Vagina (tissue), 2 donors: ENCODE measurements at places on chromosomes 6 and 20. TPM values are rescaled to one million over a fixed set of nuclear protein-coding genes. Genes with fewer than 3 reads are reported as not detected.

GRCh38 chr6:41197234-41197633 lies 3.7 kb downstream of the TREML2 start:
- no peak overlapping the region for H3K27ac ChIP-seq
- H3K4me3 ChIP-seq, result no peak overlapping the region
- H3K27me3 ChIP-seq, result no peaks in the 10 kb centered on the region
- H3K4me1 ChIP-seq, result no peaks in the 10 kb centered on the region
- no peaks in the 10 kb centered on the region for H3K36me3 ChIP-seq

The HLA-DQA2 gene
- 2.2 TPM for total RNA-seq

DNA sequence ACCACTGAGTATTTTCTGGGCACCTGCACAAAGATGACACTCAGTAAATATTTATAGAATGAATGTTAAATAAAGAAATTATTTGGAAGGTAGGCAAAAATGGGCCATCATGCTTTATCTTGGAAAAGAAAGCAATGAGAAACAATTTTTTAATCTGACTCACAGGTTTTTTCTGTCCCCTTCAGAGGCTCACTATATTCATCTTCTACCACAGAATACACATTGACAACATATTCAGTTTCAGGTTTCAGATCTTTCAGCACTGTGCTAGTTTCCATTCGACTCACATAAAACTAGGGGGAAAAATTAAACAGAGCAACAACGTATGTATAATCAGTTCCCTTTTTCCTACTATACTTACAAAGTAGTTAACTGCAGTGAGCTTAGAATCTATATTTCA lies 58.3 kb downstream of the COL12A1 start:
- H3K27ac ChIP-seq, result no peak overlapping the region
- H3K27me3 ChIP-seq, result no peaks in the 10 kb centered on the region
- H3K36me3 ChIP-seq, result peaks cover 4% of the 10 kb centered on the region
- DNase-seq, result no peak
- peaks cover 4% of the 10 kb centered on the region for H3K4me1 ChIP-seq

DNA sequence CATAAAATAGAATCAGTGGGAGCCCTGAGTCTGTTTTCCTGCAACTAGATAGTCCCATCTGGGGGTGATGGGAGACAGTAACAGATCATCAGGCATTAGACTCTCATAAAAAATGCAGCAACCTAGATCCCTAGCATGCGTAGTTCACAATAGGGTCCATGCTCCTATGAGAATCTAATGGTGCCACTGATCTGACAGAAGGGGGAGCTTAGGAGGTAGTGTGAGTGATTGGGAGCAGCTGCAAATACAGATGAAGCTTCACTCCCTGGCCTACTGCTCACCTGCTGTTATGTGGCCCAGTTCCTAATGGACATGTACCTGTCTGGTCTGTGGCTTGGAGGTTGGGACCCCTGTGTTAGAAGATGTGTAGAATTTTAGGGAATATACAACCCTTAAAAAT lies 904.5 kb upstream of the EPHA7 start:
- no peaks in the 10 kb centered on the region for H3K27me3 ChIP-seq
- H3K36me3 ChIP-seq, result no peaks in the 10 kb centered on the region
- H3K4me1 ChIP-seq, result no peaks in the 10 kb centered on the region

DNA sequence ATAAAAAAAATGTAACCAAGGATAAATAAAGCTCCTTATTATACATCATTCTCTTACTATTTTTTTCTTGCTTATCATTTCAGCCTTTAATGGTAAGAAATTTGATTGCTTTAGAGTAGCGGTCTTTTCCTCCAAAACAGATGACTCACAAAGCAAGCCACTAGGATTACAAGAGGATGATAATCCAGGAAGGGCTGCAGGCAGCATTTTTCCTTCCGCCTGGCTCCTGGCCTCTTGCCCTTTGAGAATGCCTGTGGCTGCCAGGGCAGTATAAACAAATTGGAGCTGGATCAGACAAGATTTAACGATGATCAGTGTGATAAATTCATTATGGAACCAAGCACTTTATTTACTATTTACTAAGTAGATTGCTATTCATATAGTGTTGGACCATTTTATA lies 9.7 kb upstream of the FBXL4 start:
- H3K36me3 ChIP-seq, result no peaks in the 10 kb centered on the region
- H3K27me3 ChIP-seq, result no peaks in the 10 kb centered on the region
- H3K4me3 ChIP-seq, result no peak overlapping the region
- no peak overlapping the region for H3K27ac ChIP-seq

The NTSR1 gene
- total RNA-seq, result 0.49 TPM

DNA sequence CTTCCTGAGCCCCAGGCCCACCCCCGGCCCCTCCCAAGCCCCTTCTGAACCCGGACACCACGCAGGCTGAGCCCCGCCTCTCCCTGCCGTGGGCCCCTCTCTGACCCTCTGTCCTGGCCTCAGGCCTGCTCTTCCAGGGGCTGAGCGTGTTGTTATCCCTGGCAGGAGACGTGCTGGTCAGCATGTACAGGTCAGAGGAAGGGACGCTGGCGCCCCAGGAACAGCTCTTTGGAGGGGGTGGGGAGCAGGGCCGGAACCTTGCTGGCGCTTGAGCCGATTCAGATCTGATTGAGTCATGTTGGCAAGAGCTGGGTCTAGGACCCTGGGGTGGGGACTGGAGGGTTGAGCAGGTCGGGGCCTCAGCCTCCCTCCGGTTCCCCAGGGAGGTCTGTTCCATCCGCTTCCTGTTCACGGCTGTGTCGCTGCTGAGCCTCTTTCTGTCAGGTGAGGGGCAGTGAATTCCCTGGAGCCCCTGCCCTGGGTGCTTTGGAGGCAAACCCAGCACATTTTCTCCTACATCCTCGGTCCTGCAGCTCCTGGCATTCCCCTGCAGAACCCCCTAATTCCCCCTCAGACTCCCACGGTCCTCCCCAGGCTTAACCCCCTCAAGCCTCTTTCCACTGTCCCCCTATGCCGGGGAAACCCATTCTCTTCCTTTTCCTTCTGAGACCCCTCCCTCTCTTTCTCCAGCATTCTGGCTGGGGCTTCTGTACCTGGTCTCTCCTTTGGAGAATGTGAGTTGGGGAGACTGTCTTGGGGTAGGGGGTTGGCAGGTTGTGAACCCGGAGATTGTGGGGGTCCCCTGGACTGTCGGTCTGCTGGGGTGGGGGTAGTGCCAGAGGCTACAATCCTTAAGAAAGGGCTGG lies 2.0 kb downstream of the SPAG4 start:
- H3K4me1 ChIP-seq, result peaks cover 33% of the 10 kb centered on the region
- H3K27ac ChIP-seq, result peak overlapping the region; percentile 87
- H3K4me3 ChIP-seq, result peak overlapping the region; percentile 64

The FOXA2 gene
- total RNA-seq, result not detected

The ZGPAT gene
- 30.4 TPM for total RNA-seq

GRCh38 chr20:62088258-62089127 lies 22.8 kb upstream of the TAF4 start:
- no peak for DNase-seq
- no peak overlapping the region for H3K27ac ChIP-seq
- H3K4me3 ChIP-seq, result no peak overlapping the region

The TUBE1 gene
- total RNA-seq, result 38.8 TPM

DNA sequence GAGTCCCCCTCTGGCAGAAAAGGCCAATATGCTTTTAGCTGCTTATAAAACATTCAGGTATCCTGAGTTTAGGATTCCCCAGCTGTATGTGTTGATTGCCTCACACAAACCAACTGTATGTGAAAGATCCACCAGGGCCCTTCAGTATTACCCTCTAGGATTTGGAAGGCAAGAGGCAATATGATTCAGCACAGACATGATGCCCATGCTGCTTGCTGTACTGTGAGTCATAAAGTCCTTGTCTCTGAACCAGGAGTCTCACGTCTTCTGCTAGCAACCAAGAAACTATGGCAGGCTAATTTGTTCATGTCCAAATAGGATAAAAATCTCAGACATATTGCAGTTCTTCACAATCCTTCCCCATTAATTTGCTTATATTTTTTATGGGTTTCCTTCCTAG lies 789.2 kb upstream of the SLC35B3 start:
- H3K4me1 ChIP-seq, result peaks cover 4% of the 10 kb centered on the region
- no peaks in the 10 kb centered on the region for H3K27me3 ChIP-seq
- no peak for DNase-seq
- no peak overlapping the region for H3K4me3 ChIP-seq
- no peak overlapping the region for H3K27ac ChIP-seq

The PPP1R16B gene
- total RNA-seq, result 6.4 TPM

The PRDM13 gene
- not detected for total RNA-seq

The C6orf132 gene
- total RNA-seq, result 78.6 TPM

The MAP1LC3A gene
- total RNA-seq, result 71.5 TPM

DNA sequence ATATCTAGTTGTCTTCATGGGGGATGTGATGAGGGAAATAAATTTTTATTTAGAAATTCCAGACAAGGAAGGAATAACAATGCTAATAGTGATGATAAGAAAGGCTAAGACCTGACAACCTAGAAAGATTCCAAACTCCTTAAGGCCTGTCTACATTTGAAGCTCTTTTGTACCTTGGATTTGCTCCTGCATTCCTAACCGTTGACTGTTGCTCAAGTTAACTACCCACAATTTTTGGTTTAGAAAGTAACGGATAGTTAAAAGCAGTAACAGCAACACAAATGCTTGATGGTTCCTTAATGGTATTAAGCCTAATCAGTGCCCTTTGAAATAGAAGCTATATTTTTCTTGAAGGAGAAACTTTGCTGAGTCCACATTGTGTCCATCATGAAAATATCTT lies 52.9 kb downstream of the TRMT11 start:
- H3K36me3 ChIP-seq, result no peaks in the 10 kb centered on the region
- no peak overlapping the region for H3K27ac ChIP-seq
- no peak overlapping the region for H3K4me3 ChIP-seq
- DNase-seq, result no peak
- no peaks in the 10 kb centered on the region for H3K27me3 ChIP-seq

The VWA7 gene
- total RNA-seq, result 0.74 TPM

The MDC1 gene
- 12.3 TPM for total RNA-seq

GRCh38 chr6:122683989-122684651 lies 73.9 kb downstream of the PKIB start:
- H3K4me3 ChIP-seq, result no peak overlapping the region
- H3K36me3 ChIP-seq, result no peaks in the 10 kb centered on the region
- DNase-seq, result no peak
- H3K27ac ChIP-seq, result no peak overlapping the region

The HAO1 gene
- total RNA-seq, result not detected

The CD40 gene
- 24.6 TPM for total RNA-seq

The SLC22A7 gene
- not detected for total RNA-seq

DNA sequence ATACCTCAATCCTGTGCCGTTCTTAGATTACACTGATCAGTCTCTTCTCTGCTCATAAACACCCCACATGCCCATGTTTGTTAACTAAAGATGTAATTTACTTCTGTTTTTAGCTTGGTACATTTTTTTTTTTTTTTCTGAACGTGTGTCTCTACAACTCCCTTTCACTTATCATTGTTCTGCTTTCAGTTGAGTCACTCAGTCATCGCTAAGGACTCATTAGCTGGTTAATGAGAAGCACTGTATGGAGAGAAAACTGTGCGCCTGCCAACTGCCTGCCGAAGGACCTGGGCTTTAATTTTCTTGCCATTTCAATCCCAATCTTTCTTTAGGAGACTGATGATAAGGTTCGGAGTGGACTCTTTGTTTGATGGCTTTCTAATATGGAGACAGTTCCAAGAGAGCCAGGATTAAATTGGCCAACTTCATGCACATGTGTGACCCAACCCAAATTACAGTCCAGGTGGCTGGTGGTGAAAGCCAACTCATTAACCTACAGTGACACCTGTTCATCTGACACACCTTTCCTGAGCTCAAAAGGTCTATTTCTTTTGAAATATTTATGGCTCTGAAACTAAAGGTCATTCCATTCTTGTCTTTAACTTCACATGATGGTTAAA lies 334.1 kb downstream of the BCKDHB start:
- no peaks in the 10 kb centered on the region for H3K27me3 ChIP-seq
- H3K4me1 ChIP-seq, result peaks cover 15% of the 10 kb centered on the region
- no peak overlapping the region for H3K27ac ChIP-seq
- no peak for DNase-seq
- H3K4me3 ChIP-seq, result no peak overlapping the region

The FAM83B gene
- 35.8 TPM for total RNA-seq

The DAAM2 gene
- total RNA-seq, result 22.1 TPM

The FBXO5 gene
- total RNA-seq, result 4.2 TPM

- H3K36me3 ChIP-seq, result no peaks in the 10 kb centered on the region
- H3K4me3 ChIP-seq, result no peak overlapping the region
- H3K27me3 ChIP-seq, result no peaks in the 10 kb centered on the region
- no peaks in the 10 kb centered on the region for H3K4me1 ChIP-seq
- H3K27ac ChIP-seq, result no peak overlapping the region
Observed at GRCh38 chr20:10110151-10110550, 75.4 kb downstream of the ANKEF1 start.

DNA sequence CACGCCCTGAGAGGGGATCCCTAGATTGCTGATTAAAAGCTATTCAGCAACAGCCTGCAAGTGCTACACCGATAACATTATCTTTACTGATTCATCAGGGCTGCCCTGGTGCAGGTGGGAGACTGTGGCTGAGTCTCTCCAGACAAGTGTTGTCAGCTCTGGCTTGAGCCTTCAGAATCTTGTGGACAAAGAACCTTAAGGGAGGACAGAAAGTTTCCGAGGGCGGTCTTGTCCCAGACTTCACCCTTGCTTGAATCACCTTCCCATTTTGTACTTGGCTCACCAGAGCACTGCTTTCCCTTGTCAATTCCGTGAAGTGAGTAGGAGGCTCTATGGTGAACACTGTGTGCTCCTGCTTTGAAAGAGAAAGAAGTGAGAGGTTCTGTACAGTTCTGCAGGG lies 88.6 kb upstream of the PCSK2 start:
- DNase-seq, result no peak
- no peak overlapping the region for H3K4me3 ChIP-seq
- H3K4me1 ChIP-seq, result no peaks in the 10 kb centered on the region
- no peak overlapping the region for H3K27ac ChIP-seq
- no peaks in the 10 kb centered on the region for H3K27me3 ChIP-seq

GRCh38 chr6:17710331-17710730 lies 3.6 kb upstream of the NUP153 start:
- no peak overlapping the region for H3K27ac ChIP-seq
- H3K36me3 ChIP-seq, result no peaks in the 10 kb centered on the region
- peaks cover 14% of the 10 kb centered on the region for H3K4me1 ChIP-seq
- no peak overlapping the region for H3K4me3 ChIP-seq
- no peak for DNase-seq

DNA sequence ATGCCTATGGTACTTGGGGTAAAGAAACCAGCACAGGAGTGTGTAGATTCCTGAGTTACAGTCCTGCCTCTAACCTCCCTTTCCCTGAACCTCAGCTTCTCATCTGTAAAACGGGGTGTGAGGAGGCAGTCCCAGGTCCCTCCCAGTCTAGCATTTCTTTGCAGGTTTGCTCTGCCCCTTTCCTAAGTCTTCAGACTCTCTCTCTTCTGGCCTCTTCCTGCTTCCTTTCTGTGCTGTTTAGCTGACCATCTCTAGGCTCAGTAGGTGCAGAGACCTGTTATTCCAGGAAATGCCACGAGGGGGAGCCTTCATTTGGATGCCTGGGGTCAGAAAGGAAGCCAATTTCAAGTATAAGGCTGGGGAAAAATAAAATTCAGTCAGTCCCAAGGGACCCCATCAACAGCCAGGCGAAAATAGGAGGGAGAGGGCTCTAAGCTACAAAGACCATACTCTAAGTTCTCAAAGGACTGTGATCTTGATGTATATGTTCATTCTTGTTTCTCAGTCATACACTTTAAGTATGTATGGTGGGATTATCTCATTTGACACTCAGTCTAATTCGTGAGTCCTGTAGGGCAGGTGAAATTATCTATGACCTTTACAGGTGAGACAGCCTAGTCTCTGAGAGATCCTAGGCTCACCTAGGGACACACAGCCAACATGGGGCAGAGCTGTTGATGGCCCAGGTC lies 89.1 kb downstream of the NCR2 start:
- H3K27me3 ChIP-seq, result no peaks in the 10 kb centered on the region
- peaks cover 26% of the 10 kb centered on the region for H3K4me1 ChIP-seq
- no peak overlapping the region for H3K27ac ChIP-seq
- DNase-seq, result no peak
- H3K36me3 ChIP-seq, result no peaks in the 10 kb centered on the region

The PEX7 gene
- total RNA-seq, result 6.1 TPM

The NKX2-2 gene
- total RNA-seq, result not detected

The SLC22A23 gene
- 40.5 TPM for total RNA-seq

The WFDC10B gene
- total RNA-seq, result not detected
